ENCODE measurements at places on chromosomes 7 and 10. TPM values are rescaled to one million over a fixed set of nuclear protein-coding genes. Genes with fewer than 3 reads are reported as not detected.

Gene LRRC18
- total RNA-seq = not detected

Gene AOAH
- total RNA-seq = not detected

Gene NODAL
- not detected for total RNA-seq

Gene PNLIPRP2
- total RNA-seq = not detected

Gene FKBP6
- not detected for total RNA-seq

Gene ASAH2B
- 1.2 TPM for total RNA-seq

Gene PLXNA4
- 23.5 TPM for total RNA-seq

Gene MXI1
- 31.8 TPM for total RNA-seq

Gene CPN1
- total RNA-seq = not detected

Gene CLRN3
- total RNA-seq = not detected

Gene DLX6
- total RNA-seq = not detected
